ENCODE measurements at places on chromosomes 12 and 14. TPM values are rescaled to one million over a fixed set of nuclear protein-coding genes. Genes with fewer than 3 reads are reported as not detected.

GRCh38 chr12:53222806-53223261 is 9.2 kb downstream of the RARG start:
- H3K4me1 ChIP-seq, result no peaks in the 10 kb centered on the region
- H3K27ac ChIP-seq, result peak overlapping the region; percentile 69
- H3K36me3 ChIP-seq, result peaks cover 2% of the 10 kb centered on the region

GRCh38 chr12:101819467-101819866 is 11.3 kb downstream of the GNPTAB start:
- H3K36me3 ChIP-seq, result no peaks in the 10 kb centered on the region
- no peak overlapping the region for H3K27ac ChIP-seq
- H3K4me3 ChIP-seq, result no peak overlapping the region
- DNase-seq, result no peak
- no peaks in the 10 kb centered on the region for H3K4me1 ChIP-seq
- no peaks in the 10 kb centered on the region for H3K27me3 ChIP-seq

- DNase-seq, result no peak
- H3K4me1 ChIP-seq, result no peaks in the 10 kb centered on the region
- H3K27me3 ChIP-seq, result no peaks in the 10 kb centered on the region
- no peak overlapping the region for H3K27ac ChIP-seq
- no peaks in the 10 kb centered on the region for H3K36me3 ChIP-seq
These were observed 3.1 kb downstream of the HOXC13 start for GRCh38 chr12:53941750-53942149.

DNA sequence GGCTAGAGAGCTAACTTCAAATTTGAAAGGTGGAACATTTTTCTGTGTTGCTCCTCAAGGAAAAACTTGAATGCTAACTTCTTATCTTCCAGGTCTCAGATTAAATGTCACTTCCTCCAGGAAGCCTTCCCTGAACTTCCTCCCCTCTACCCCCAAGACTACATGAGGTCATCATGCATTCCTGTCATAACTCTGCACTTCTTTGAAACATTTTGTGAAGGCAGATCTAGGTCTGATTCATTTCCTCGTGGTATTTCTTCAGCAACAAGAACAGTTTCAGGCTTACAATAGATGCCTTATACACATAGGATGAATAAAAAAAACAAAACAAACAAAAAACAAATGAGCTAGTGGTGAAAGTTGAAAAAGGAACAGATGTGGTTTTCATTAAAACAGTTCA is 97.1 kb upstream of the SRRM4 start:
- no peak for DNase-seq
- H3K4me3 ChIP-seq, result no peak overlapping the region
- H3K4me1 ChIP-seq, result no peaks in the 10 kb centered on the region

ENDOU gene
- total RNA-seq, result 1.7 TPM

DNA sequence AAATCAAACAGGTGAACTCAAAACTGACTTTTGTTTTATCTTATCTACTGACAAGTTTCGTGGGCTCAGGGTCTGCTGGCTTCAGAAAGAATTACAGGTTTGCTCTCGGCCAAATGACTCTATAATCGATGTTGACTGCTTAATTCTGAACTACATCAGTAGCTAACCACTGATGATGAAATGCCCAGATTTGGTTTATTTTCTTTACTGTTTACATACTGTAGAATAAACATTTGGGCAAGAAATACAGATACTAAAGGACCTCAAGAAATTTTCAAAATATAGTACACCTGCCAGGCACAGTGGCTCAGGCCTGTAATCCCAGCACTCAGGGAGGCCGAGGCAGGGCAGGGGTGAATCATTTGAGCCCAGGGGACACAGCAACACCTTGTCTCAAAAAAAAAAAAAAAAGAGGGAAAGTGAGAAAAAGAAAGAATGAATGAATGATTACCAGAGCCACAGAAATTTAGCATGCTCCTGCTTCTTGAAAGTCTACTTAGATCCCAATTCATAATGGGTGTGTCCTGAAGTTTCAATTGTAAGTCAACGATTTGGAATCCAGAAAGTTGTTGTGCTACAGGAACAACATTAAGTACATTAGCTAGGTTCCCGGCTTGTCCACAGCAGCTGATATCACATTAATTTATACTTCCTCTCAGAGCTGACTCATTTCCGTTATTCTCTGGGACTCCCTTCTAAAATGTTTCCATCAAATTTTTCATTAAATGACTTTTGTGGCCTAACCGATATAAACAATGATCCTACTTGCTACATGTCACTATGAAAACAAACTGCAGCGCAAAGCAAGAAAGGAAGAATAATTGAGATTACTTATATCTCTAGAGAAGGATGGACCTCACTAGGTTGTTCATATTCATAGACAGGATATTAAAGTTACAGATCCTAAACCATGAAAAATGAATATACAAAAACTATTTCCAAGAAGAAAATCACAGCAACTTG is 134.3 kb downstream of the MED13L start:
- no peak for DNase-seq
- no peaks in the 10 kb centered on the region for H3K36me3 ChIP-seq
- no peaks in the 10 kb centered on the region for H3K27me3 ChIP-seq
- H3K27ac ChIP-seq, result peak overlapping the region; percentile 67

- no peak for DNase-seq
- no peaks in the 10 kb centered on the region for H3K27me3 ChIP-seq
- no peaks in the 10 kb centered on the region for H3K36me3 ChIP-seq
These were observed 40.9 kb downstream of the CDK17 start for GRCh38 chr12:96359328-96359727.

- no peaks in the 10 kb centered on the region for H3K4me1 ChIP-seq
- DNase-seq, result no peak
- H3K27ac ChIP-seq, result no peak overlapping the region
- H3K36me3 ChIP-seq, result no peaks in the 10 kb centered on the region
These were observed 150.1 kb downstream of the EGLN3 start for GRCh38 chr14:33800735-33801163.

GRCh38 chr14:53880761-53881160 is 75.9 kb downstream of the BMP4 start:
- no peak overlapping the region for H3K4me3 ChIP-seq
- no peaks in the 10 kb centered on the region for H3K36me3 ChIP-seq
- DNase-seq, result no peak
- H3K27ac ChIP-seq, result no peak overlapping the region
- H3K4me1 ChIP-seq, result no peaks in the 10 kb centered on the region

KRT6A gene
- not detected for total RNA-seq

DNA sequence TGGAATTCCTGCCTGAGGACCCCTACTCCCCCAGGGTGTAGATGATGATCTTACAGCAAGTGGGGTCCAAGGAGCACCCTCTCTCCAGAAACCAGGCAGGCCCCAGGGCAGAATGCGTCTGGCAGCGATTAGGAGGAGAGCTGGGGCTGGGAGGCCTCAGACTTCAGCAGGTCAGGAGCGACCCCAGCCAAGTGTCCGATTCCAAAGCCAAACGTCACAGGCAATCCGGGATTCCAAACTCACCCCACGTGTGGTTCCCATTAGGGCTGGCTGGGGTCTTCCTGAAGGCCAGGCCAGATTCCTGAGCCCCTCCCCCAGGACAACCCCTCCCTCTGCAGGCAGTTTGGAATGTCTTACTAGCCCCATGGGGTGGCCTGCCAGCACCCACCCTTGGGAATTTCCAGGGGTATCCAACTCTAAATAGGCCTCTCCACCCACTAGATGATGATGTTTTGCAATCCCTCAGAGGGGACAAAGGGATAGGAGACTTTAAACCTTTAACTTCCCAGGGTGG is 17.3 kb upstream of the FIGNL2 start:
- H3K27me3 ChIP-seq, result no peaks in the 10 kb centered on the region
- no peak overlapping the region for H3K4me3 ChIP-seq
- no peaks in the 10 kb centered on the region for H3K4me1 ChIP-seq
- no peak for DNase-seq
- H3K27ac ChIP-seq, result no peak overlapping the region
- H3K36me3 ChIP-seq, result no peaks in the 10 kb centered on the region

DNA sequence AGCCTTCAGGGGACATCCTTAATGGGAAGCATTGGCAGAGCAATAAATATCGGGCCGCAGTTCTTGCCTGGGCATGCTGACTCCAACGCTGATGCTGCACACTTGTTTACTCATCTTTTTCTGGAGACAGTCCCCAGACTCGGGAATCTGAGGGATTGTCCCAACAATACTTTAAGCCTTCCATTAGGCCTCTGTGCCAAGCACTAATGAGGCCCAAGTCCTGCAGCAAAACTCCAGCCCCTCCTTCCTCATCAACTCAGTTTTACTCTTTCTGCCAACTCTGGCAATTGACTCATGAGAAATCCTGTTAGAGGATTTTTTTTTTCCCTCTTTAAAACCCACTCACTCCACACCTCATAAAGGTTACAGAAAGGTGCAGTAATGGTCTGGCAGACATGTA is 233.4 kb upstream of the PELI2 start:
- no peak overlapping the region for H3K4me3 ChIP-seq
- H3K27ac ChIP-seq, result no peak overlapping the region
- DNase-seq, result no peak
- no peaks in the 10 kb centered on the region for H3K27me3 ChIP-seq
- H3K4me1 ChIP-seq, result no peaks in the 10 kb centered on the region

DNA sequence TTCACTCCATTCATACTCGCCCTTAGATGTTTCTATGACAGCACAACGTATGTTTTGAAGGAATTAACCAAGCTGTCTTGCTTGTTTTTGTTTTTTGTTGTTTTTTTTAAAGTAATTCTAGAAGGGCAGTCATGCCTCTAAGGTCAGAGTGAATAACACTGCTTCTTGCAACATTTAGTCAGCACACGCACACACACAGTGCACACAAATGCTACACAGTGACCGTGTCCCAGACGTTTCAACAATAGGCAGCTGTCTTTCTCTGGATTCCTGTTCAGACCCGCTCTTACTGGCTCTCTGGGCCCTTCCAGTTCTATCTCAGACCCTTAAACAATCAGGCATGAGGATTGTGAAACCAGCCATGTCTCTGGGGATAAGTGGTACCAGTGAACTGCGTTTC is 351.0 kb upstream of the FKBP4 start:
- H3K4me1 ChIP-seq, result no peaks in the 10 kb centered on the region
- no peak overlapping the region for H3K27ac ChIP-seq
- H3K4me3 ChIP-seq, result no peak overlapping the region
- H3K36me3 ChIP-seq, result no peaks in the 10 kb centered on the region
- no peak for DNase-seq

GRCh38 chr12:127516467-127516866 is 750.5 kb upstream of the TMEM132C start:
- H3K36me3 ChIP-seq, result no peaks in the 10 kb centered on the region
- H3K4me1 ChIP-seq, result peaks cover 2% of the 10 kb centered on the region
- no peak overlapping the region for H3K27ac ChIP-seq
- no peak overlapping the region for H3K4me3 ChIP-seq

TTC7B gene
- total RNA-seq, result 57.4 TPM

DNA sequence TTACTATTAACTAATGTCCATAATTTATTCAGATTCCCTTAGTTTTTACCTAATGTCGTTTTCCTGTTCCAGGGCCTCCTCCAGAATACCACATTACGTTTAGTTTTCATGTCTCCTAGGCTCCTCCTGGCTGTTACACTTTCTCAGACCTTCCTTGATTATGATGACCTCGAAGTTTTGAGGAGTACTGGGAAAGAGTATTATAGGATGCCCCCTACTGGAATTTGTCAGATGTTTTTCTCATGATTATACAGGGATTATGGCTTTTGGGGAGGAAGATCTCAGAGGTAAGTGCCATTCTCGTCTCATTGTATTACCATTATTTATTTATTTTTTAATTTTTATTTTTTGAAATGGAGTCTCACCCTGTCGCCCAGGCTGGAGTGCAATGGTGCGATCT is 17.7 kb upstream of the C1S start:
- no peak for DNase-seq
- H3K27ac ChIP-seq, result no peak overlapping the region
- H3K4me1 ChIP-seq, result no peaks in the 10 kb centered on the region
- no peaks in the 10 kb centered on the region for H3K27me3 ChIP-seq

DNA sequence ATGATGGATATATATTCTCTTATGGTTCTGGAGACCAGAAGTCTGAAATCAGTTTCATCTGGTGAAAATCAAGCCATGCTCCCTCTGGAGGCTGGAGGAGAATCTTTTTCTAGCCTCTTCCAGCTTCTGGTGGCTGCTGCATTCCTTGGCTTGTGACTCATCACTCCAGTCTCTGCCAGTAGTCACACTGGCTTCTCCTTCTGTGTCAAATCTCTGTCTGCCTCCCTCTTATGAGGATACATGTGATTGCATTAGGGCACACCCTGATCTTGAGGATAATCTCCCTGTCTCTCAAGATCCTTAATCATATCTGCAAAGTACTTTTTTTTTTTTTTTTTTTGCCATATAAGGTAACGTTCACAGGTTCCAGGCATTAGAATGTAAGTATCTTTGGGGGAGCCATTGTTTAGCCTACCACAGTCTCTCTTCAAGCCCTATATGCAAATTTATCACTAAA is 17.7 kb downstream of the DNAL1 start:
- H3K27ac ChIP-seq, result no peak overlapping the region
- no peaks in the 10 kb centered on the region for H3K27me3 ChIP-seq
- no peak overlapping the region for H3K4me3 ChIP-seq
- DNase-seq, result peak; percentile 62

DNA sequence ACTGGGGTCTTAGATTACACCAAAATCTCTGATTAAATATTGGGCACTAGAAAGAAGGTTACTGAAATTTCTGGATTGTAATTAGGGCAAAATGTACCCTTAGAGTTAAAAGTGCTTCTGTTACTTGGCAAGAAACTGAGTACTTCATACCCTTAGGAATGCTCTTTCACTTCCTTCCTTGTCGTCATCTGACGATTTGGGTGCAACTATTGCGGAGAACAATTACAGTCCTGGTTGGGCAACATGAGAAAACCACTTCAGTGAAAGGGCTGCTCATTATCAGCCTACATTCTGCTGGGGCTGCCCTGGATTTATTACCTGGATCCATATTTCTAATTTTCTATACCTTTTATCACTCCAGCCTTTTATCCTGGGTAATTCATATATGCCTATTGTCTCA is 348.5 kb upstream of the MDGA2 start:
- no peak overlapping the region for H3K4me3 ChIP-seq
- DNase-seq, result no peak
- H3K27me3 ChIP-seq, result no peaks in the 10 kb centered on the region
- no peak overlapping the region for H3K27ac ChIP-seq
- no peaks in the 10 kb centered on the region for H3K4me1 ChIP-seq

- no peak overlapping the region for H3K4me3 ChIP-seq
- DNase-seq, result no peak
- no peaks in the 10 kb centered on the region for H3K4me1 ChIP-seq
- no peaks in the 10 kb centered on the region for H3K27me3 ChIP-seq
- no peaks in the 10 kb centered on the region for H3K36me3 ChIP-seq
These were observed 28.2 kb downstream of the RPS6KA5 start for GRCh38 chr14:91032248-91032647.

ASPG gene
- total RNA-seq, result 0.13 TPM

TMEM132C gene
- 0.78 TPM for total RNA-seq

DNA sequence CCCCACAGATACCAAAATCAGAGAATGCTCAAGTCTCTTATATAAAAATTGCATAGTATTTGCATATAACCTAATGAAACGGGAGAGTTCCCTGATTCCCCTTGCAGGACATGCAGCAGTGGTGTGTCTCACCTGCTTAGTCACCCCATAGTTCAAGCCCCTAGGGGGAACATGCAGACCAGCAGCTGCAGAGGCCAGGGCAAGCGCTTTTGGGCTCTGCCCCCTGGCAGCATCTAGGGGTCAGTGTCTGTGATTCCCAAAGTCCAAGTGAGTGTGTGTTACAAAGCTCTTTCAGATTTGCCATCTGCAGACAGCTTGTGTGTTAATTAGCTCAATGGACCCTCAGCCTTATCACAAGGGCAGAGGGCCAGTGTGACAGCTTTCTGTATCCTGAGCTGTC is 110.1 kb downstream of the DNAI7 start:
- DNase-seq, result no peak
- no peak overlapping the region for H3K27ac ChIP-seq
- H3K4me1 ChIP-seq, result no peaks in the 10 kb centered on the region

ATP2A2 gene
- 231 TPM for total RNA-seq

RIPK3 gene
- total RNA-seq, result 8.0 TPM

AREL1 gene
- total RNA-seq, result 35.7 TPM

All from aorta (tissue), 5 donors.